ENCODE measurements at places on chromosomes 5 and 9.

GRCh38 chr9:129373361-129373760, 195.3 kb upstream of the IER5L start:
- DNase-seq = no peak

GRCh38 chr5:140189977-140190871, 15.2 kb downstream of the CYSTM1 start:
- DNase-seq = peak; percentile 72

DNA sequence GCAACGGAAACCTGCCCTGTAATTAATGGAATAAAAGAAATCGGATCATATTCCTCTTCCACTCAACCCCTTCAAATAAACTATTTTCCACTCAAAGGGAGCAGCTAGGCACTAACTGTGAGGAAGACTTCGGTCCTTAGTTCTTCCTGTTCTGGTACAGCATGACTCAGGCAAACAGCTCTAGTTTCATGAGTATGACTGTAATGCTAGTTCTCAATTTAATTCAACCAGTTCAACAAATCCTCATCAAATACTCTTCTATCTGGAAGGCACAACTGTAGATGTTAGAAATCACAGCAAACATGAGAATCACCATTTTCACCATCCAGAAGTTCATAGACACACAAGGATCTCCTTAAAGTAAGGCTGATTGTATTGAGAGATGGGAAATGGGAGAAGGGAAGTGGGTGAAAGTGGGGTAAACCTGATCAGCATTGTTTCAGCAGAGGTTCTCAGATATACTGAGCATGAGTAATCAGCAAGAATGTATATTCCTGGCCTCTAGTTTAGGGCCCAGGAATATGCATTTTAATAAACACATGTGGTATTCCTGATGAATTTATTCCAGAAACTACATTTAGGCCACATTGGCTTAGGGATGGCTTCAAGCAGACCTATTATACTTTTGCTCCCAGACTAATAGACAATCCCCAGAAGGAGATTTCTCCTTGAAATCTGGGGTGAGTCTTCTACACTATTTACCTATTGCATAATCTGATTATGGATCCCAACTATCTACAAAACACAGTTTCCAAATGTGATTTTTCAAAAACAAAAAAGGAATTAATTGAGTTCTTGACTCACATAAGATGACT, 141.1 kb upstream of the SLC12A2 start:
- DNase-seq = peak; percentile 27

GRCh38 chr5:124979251-124979650, 232.8 kb upstream of the ZNF608 start:
- DNase-seq = no peak

- DNase-seq = peak; percentile 54
These were observed 46.6 kb downstream of the ARHGAP26 start for GRCh38 chr5:142816531-142817430.

DNA sequence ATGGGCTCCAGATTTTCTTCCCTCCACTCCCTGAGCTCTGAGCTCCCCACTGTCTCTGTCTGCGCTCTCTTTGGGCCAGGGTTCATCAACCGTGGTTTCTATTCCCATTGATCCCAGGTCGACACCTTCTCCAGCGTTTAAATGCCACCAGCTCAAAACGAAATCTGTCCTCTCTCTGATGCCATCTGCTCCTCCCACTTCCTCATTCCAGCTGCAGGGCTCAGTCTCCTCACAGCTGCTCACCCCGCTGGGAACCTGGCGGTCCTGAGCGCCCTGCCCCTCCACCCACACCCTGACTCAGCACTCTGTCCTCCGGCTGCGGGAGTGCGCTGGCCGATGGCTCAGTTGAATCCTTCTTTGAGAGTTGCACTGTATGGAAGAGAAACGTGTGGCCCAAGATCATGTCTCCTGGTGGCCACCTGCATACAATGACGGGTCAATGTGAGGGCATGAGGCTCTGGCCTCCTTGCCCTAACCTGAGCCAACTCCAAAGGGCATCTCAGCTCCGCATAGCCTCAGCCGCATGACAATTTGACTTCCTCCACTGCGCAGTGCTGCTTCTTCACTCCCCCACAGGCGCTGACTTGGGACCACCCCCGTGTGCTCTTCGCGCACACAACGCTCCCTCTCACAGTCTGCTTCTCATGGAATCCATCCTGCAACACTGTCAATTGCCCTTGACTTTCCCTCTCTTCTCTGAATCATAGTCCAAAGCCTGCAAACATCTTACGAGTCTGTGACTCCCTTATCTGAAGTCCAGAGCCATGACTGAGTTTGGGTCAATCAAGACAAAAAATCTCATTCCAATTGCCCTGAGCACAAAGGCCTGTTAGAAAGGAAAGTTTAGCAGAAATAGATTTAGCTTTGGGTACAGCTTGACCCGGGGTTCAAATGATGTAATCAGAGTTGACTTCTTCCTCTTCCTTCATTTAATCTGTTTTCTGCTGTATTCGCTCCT, 82.4 kb downstream of the PTCH1 start:
- no peak for DNase-seq

DNA sequence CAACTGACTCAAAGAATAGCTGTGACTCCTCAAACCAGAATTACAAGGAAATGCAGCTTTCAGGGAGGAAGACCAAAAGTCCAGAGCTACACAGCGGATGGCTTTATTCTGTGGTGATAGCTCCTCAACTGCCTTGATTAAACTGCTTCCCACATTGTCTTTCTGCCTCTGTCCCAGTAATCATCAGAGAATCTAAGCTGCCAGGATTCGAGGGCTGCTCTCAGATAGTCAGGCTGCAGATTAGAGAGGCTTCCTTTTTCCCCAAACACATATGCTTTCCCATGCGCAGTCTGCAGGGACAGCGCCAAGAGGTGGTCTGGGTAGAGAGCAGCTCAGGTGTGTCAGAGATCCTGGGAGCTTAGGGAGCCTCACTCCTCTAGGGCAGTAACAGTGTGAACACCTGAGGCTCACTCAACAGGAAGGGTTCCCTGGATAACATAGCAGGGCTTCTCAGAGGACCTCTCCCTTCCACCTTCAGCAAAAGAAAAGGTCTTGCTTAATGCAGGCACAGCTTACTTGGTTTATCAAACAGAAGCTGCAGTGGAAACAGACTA, 439.9 kb upstream of the TLE4 start:
- no peak for DNase-seq

DNA sequence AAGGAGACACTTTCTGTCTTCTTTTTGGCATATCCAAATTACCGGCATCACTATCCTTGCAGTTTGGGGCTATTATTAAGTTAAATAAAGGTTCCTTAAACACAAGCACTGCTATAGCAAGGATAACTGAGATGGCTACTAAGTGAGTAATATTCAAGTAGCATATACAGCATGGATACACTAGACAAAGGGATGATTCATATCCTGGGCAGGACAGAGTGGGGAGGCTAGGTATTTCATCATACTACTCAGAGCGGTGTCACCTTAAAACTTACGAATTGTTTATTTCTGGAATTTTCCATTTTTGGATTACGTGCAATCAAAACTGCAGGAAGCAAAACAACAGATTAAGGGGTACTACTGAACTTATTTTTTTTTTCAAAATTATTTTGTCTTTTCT, 54.1 kb downstream of the FER start:
- peak; percentile 95 for DNase-seq

GRCh38 chr9:38059233-38059936, 9.6 kb downstream of the SHB start:
- DNase-seq = peak; percentile 54

- no peak for DNase-seq
These were observed 162.7 kb downstream of the MACROH2A1 start for GRCh38 chr5:135236228-135236907.

GRCh38 chr9:5274770-5275169, 29.7 kb downstream of the RLN2 start:
- DNase-seq = no peak

DNA sequence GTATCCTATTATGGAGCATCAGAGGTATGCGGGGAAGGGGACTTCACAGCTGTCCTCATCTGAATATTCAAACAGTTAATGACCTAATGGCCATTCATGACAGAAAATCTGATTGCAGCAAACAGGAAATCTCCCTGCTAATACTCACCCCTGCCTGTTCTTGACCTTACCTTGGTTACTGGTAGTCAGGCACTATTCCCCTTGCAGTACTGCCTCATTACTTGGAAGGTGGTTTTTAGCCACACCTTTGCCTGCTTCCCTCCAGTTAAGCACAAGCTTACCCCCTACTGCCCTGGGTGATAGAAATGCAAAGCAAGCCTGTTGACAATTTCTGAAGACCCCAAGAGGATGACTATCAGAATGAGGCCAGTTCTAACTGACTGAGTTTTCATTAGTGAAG, 332.4 kb downstream of the NTRK2 start:
- DNase-seq = no peak

DNA sequence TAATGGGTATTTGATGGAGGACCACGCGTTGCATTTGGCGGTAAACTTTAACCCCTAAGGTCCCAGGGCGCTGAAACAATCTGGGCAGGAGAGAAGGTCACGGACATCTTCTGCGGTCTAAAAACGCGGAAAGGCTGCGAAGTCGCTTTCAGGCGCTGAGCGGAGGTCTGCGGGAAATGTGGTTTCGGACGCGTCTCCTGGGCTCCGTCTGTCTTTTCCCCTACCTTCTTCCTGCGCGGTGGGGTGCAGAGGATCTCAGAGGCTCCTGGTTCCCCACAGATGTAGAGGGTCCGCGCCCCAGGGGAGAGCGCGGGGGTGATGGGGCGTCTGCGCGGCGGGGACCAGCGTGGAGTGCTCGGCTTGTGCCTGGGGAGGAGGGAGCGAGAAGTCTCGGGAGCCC, 58.4 kb downstream of the ZNF510 start:
- no peak for DNase-seq

DNA sequence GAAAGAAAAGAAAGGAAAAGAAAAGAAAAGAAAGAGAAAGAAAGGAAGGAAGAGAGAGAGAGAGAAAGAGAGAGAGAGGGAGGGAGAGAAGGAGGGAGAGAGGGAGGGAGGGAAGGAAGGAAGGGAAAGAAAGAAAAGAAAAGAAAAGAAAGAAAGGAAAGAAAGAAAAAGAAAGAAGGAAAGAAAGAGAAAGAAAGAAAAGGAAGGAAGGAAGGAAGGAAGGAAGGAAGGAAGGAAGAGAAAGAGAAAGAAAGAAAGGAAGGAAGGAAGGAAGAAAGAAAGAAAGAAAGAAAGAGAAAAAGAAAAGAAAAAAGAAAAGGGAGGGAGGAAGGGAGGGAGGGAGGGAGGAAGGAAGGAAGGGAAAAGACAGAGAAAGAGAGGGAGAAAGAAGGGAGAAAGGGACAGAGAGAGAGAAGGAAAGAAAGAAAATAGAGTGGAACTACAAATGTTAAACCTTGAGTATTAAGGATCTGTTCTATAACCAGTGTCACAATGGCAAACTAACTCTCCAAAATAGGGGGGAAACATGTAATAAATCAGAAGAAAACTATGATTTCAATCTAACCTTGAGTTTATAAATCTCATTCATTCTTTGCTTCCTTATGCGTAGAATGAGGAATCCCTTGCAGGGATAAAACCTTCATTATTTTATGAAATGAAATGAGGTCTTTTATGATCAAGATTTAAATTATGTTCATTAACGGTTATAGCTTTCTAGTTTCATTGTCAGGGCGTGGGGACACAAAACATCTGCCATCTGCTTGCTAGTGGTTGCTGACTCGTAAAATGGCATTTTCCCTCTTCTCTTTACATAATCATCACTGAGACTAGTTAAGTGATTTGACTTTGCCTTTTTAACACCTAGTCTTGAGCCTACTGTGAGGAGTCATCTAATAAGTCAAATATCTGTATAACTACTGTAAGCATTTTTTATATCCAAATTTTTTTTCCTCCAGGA, 40.7 kb upstream of the RAD23B start:
- no peak for DNase-seq

DNA sequence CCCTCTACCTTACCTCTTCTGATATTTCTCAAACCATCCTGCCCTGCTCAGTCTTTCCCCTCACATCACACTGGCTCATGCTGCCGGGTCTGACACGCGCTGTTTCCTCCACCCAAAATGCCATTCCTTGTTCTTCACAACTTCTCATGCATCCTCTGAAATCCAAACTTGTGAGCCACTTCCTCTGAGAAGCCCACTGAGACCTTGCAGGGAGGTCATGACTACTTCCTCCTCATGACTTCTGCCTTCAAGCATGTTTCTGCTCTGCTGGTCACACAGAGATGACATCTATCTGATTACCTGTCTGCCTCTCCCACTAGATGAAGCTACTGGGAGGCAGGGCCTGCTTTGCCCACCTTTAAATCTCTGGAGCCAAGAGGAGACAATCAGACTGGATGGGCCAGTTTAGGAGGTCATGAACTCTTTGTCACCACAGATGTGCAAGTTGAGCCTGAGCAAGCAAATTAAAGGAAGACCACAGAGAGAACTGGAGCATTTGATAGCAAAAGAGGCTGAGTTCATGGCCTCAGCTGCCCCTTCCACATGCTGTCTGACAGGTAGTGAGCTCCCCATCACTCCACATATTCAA, 119.8 kb upstream of the TBC1D2 start:
- DNase-seq = peak; percentile 81

GRCh38 chr9:16217943-16218701, 652.3 kb downstream of the BNC2 start:
- peak; percentile 23 for DNase-seq

DNA sequence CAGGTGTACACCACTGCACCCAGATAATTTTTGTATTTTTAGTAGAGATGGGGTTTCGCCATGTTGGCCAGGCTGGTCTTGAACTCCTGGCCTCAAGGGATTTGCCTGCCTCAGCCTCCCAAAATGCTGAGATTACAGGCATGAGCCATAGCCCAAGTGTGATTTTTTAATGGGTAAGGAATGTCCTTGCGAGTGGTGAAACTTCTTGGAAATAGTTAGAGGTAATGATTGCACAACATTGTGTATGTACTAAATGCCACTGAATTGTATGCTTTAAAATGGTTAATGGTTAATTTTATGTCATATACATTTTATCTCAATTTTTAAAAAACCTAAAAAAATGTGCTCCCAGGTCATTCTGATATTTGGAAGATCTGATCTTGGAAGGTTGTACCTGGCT, 59.9 kb upstream of the IL6ST start:
- peak; percentile 77 for DNase-seq

GRCh38 chr5:176785184-176786145, 24.9 kb upstream of the UNC5A start:
- no peak for DNase-seq

GRCh38 chr5:159779481-159779880, 136.8 kb upstream of the ADRA1B start:
- no peak for DNase-seq

GRCh38 chr5:181217803-181218062, 5.3 kb upstream of the TRIM41 start:
- DNase-seq = no peak

DNA sequence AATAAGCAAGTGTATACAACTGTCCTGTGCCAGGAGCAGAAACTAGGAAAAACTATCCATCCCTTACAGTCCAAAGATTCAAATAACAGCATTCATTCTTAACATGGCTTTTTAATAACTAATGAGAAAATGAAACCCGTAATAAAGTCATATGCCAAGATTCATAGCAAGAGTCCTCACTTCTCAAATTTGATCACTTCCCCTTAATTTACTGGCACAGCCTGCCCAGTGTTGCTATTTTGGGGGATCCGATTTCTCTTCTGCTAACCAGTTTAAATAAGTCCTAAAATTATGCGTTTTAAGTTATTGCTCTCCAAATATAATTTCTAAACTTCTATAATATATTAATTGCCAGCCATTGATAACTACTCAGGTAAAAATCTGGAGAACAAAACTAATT, 177.0 kb upstream of the PTGER4 start:
- DNase-seq = no peak

- DNase-seq = peak; percentile 54
These were observed 7.0 kb downstream of the PAM start for GRCh38 chr5:102762095-102762534.

- no peak for DNase-seq
These were observed 50.2 kb downstream of the SMC2 start for GRCh38 chr9:104144336-104144735.
